ENCODE measurements at places on chromosomes 6 and 20.

DNA sequence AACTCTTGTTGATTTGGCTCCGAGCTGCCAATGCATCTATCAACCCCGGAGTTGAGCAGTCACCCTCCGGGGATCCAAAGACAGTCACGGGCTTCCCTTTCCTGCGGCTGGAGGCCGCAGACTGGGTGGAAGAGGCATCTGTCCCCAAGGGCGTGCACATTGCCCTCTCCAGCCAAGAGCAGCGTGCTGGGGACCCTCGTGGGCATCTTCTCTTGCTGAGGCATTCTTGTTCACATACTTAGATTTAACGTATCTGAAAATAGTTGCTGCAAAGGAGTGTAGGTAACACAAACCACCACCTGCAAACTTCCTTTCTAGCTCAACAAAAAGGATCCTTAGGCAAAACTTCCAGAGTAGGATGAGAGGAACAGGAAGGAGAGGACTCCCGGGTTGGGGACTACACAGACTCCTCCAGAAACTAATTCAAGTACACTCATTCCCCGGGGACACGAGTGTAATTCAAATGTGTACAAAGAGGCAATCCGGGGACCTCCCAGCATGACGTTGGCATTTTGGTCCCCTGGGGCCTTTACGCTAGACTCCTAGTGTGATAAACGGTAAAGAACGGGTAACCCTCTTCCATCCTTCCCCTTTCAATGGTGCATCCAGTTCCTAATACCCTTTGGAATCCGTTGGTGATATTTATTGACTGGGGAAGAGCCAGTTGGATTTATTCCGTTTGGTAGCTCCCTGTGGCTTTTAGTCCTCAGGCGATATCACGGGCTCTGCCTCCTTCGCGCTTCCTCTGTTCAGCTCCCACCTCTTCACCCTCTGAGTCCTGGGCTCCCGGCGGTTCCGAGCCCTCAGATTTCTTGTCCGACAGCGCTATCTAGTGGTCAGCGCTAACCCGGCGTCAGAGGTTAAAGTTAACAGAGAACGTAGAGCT, 2.7 kb upstream of the COL12A1 start:
- peak; percentile 81 for DNase-seq

DNA sequence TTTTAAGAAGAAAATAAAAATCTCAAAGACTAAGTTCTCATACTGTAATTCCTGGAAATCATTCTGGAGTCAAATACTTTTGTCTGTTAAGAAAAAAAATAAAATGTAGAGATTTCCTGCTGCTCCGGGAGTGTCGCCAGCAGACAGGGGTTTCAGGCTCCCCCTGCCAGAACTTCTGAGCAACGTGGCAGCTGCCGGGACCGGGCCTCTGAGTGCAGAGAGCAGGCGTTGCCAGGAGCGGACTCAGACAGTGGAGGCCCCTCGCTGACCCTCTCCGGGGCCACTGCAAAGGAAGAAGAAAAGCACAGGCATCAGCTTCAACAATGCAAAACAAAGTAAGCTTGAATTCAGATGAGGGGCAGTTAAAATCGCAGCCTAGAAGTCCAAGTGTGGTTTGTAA, 95.5 kb downstream of the THBS2 start:
- no peak for DNase-seq

DNA sequence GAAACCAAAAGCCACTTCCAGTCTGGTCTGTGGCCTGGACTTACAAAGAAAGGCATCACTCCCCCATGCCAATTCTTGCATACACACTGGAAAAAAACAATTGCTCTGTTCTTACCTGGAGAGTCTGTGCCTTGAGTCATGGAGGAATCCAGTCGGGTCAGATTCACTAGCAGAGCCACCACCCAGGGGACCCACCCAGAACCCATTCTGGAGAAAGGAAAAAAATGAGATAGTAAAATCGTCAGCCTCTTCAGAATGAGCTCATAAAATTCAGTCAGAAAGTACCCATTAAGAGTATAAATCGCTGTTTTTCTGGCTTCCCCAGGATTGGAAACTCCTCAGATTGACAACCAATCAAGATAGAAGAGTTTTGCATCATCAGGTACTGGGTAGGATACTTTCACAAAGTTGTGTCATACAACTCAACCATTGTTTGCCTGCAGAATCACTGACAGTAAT, at the start of gene HLA-DOB:
HLA-DOB (minus strand) TSS at position 257 of the 459 bp plus-strand sequence; CDS start at position 206, 51 bp downstream.
- no peak for DNase-seq

DNA sequence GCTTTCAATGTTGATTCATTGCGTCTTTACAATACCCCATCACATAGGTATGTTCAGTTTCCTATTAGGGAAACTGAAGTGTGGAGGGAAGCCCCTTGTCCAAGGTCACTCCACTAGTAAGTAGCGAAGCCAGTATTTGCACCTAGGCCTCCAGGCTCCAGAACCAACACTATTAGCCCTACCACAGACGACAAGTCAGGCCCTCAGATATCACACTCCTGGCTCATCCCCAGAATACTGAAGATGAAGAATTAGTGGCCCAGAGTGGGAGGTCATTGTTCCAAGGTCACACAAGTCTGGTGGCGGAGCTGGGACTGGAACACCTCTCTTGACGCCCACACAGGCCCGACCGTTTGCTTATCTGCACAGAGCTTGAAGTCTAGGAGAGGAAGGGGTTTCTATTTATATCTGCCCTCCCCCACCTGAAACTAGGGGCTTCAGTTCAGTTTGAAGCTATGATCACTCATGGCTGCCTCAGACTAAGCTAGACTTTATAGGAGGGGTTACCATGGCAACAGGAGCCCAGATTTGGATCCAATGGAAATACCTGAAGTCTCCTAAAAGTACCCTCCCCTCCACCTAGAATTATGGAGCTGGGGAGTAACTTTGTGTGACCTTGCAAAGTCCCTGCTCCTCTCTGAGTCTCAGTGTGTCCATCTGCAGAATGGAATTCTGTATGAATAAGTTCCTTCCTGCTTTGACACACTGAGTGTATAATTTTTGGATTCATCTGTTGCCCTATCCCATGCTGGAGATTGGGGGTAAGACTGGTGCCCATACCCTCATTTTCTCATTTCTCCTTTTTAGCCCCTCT, 2.2 kb downstream of the SNTA1 start:
- no peak for DNase-seq

All from stimulated activated CD4-positive, alpha-beta T cell treated with anti-CD3 and anti-CD28 coated beads, Interleukin-12 subunit alpha, Interleukin-12 subunit beta, amount 100 ng/mL, for 4 hours (primary cell).